ENCODE measurements at places on chromosomes 6 and 20.

- no peak for DNase-seq
These were observed 88.1 kb upstream of the THBS2 start for GRCh38 chr6:169341706-169342105.

GRCh38 chr6:121666814-121667213, 231.4 kb downstream of the GJA1 start:
- DNase-seq = no peak

- no peak for DNase-seq
These were observed 955.9 kb upstream of the EYS start for GRCh38 chr6:66662721-66663507.

GRCh38 chr20:46672543-46673148, 16.6 kb downstream of the TP53RK start:
- no peak for DNase-seq

GRCh38 chr20:59778615-59779200, 154.7 kb downstream of the SYCP2 start:
- DNase-seq = no peak

DNA sequence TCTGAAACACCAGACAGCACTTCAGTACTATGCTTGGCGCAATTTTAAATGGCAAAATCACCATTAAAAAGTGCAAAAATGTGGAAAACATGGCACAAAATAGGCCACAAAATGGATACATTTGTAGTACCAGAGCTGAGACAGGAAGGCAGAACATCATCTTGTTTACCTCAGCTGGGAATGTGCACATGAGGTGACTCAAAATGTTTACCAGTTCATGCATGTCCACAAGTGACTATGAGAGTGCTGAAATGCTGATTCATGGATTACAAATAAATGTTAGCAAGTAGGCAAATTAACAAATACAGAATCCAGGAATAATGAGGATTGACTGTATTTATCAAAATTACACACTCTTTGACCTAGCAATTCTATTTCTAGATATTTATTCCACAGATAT, 201.6 kb downstream of the ISM1 start:
- no peak for DNase-seq

Measured in DMS153 (cell line).